ENCODE measurements at places on chromosomes 2 and 18.

GRCh38 chr2:215621381-215621780 is 185.5 kb upstream of the FN1 start:
- no peak for DNase-seq

DNA sequence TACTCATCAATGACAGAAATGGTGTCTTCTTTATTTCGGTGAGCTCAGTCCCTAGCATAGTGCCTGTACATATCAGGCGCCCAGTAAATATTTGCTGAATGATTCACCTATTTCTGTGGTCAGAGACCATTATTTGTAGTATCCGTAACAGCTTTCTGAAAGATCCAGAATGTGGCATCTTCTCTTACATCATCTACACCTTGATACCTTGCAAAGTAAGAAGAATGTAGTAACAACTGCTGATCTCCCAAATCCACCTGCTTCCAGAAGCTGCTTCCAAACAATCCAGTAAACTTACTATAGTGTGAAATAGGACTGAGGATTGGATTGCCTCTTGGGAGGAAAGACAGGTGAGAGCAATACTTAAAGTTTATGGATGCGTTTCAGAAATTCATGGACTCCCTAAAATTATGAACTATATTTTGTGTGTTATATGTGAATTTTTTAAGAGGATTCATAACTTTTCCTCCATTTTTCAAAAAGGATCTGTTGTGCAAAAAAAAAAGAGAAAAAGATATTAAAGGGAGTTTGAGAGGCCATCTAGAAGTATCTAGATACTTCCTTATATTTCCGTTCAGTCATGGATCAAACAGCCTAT is 945 bp upstream of the ASXL2 start:
- DNase-seq = no peak

GRCh38 chr2:240742602-240743095 is 51.0 kb downstream of the AQP12A start:
- DNase-seq = no peak

GRCh38 chr2:217878915-217879590 is 123.7 kb downstream of the TNS1 start:
- no peak for DNase-seq

DNA sequence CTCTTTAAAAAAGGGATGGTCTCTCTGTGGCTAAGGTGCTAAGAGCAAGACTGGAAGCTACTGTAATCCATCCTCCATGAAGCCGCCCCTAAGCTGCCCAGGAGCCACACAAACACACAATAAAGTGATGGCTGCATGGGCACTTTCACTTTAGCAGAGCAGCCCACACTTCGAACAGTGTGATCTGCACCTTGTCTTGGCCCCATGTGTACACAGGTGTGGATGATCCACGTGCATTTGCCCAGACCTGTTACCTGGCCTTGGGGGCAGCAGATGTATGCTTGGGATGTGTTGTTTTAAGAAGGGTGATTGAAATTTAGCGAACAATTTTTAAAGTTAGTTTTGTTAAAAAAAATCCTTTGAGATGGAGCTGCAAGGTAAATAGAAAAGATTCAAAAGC is 39.9 kb downstream of the TMEM178A start:
- DNase-seq = no peak

DNA sequence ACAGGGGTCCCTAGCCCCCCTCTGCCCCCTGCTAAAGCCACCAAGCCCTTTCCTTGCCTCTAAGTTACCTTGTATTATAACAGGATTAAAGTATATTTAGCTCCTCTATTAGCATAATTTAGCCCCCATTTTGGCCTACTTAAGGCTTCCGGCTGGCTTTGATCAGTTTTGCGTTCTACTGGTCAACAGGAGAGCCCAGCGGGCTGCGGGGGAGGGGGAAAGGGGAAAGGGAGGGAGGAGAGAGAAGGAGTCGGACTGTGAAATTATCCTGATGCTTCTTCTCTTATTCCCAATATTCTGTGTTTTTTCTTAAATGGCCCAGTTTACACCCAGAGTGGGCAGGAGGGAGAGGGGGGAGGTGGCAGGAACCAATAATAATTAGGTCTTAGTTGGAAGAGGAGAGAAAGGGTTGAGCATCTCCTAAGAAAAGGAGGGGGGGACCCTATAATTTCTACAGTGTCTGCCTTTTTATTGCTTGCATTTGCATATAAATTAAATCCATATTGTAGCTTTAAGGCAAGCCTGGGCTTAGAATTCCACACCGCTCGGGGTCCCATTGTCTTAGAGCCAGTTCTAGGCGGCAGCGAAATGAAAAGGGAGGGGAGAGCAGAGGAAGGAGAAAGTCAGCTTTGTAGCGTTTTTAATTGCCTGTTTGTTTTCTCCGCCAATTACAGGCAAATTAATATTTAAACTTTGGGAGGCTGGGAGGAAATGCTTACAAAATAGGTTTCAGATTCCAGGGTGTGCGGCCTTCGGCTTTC is 39.6 kb downstream of the EN1 start:
- no peak for DNase-seq

- no peak for DNase-seq
These were observed 31.0 kb upstream of the FMNL2 start for GRCh38 chr2:152303951-152304350.

DNA sequence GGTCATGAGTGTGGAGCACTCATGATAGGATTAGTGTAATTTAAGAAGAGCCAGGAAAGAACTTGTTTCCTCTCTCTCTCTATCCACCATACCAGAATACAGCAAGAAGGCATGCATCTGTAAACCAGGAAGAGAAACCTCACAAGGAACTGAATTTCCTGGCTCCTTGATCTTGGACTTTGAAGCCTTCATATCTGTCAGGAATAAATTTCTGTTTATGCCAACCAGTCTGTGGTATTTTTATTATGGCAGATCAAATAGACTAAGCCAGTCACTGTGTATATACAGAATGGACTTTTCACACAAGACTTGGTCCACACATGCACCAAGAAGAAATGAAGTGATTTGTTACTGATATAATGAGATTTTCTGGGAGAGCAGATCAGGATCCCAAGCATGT is 930.1 kb upstream of the TMEFF2 start:
- DNase-seq = no peak

DNA sequence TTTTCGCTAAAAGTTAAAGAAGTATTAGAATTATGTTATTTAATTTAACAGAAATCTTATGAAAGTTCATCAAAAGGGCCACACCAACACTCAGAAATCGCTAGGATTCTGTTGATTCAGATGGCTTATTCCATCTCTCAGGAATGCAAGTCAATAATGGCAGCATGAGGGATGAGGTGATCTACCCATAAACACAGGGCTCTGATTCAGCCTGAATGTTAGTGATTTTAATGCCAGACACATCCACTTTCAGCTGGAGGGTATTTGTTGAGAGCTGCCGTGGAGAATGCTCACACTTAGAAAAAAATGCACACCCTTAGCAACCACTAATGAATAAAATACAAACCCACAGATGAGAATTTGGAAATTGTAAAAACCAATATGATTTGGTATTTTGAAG is 173.3 kb upstream of the ERBB4 start:
- DNase-seq = no peak

DNA sequence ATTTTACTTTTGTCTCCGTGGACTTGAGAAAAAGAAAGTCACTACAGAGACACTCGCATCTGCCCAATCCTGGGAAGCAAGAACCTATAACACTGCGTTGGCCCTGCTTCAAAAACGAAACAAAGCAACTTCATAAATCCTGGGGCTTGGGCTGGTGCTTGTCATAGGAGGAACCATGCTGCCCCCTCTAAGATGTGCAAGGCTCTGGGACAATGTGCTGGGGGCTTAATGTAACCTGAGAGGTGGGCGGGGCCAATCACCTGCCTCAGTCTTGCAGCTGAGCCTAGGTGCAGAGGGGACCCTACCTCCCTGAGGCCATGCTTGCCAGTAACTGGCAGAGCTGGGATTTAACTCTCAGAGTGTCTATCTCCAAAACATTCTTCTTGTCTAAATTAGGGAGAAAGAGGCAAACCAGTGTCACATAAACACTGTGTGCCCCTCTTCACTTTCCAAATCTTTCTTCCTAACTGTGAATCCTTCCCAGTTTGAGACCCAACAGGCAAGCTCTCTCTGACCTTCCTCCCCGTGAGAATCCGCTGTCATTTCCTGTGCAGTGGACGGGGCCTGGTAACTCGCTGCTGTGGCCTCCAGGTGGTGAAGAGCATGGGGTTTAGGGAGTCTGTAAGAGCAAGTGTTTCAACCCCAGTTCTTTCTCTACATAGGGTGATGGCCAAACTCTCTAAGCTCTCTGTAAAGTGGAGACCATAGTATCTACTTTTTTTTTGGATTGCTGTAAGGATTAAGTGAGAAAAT is 115.1 kb downstream of the ACKR3 start:
- DNase-seq = no peak
